ENCODE measurements at places on chromosomes 2 and 18. TPM values are rescaled to one million over a fixed set of nuclear protein-coding genes. Genes with fewer than 3 reads are reported as not detected.

The GNLY gene
- not detected for total RNA-seq

The GPR45 gene
- not detected for total RNA-seq

The DSG2 gene
- 22.3 TPM for total RNA-seq

The AQP12B gene
- total RNA-seq = not detected

The ERBB4 gene
- 0.06 TPM for total RNA-seq

- DNase-seq = no peak
These were observed 156.2 kb downstream of the HDAC4 start for GRCh38 chr2:239244625-239245024.

- DNase-seq = no peak
These were observed 121.2 kb downstream of the OSBPL6 start for GRCh38 chr2:178315488-178315948.

GRCh38 chr2:232332940-232333259 lies 45.7 kb upstream of the ALPP start:
- DNase-seq = no peak

- DNase-seq = peak; percentile 23
These were observed 405.0 kb downstream of the XIRP2 start for GRCh38 chr2:167293172-167293781.

DNA sequence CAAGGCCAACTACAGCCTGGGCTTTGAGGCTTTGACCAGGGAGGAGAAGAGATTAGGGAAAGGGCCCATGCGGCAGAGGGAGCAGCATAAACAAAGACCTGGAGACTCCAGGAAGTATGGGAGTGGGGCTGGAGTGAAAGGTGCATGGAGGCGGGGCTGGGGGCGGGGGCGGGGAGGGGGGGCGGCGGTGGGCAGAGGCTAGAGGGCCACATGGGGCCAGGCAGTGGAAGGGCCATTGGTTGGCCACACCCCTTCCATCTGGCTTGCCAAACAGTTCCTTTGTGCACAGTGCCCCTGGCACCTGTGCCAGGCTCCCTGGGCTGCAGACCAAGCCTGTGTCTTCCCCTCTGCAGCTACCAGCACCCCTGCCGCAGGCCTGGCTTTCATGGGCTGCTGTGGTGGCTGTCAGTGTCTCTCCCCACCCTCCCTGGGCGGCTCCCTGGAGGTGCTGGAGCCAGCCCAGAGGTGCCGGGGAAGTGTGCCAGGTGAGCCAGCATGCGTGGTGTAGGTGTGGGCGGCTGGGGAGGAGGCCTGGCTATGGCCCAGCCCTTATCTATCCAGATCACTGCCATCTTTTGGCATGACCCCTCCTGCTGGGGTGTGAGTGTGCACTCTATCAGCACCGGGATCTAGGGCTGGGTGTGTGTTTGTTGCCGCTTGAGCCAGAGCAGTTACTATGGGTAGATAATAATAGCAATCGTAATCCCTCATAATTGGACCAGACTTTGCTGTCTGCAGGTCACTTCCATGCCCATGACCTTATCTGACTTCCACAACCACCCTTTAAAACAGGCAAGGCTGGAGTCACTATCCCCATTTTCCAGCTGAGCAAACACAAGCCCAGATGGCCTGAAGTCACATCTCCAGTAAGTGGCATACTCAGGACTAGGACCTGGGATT lies 30.5 kb downstream of the DNMT3A start:
- DNase-seq = no peak

- no peak for DNase-seq
These were observed 8.0 kb upstream of the REL start for GRCh38 chr2:60873381-60873780.

DNA sequence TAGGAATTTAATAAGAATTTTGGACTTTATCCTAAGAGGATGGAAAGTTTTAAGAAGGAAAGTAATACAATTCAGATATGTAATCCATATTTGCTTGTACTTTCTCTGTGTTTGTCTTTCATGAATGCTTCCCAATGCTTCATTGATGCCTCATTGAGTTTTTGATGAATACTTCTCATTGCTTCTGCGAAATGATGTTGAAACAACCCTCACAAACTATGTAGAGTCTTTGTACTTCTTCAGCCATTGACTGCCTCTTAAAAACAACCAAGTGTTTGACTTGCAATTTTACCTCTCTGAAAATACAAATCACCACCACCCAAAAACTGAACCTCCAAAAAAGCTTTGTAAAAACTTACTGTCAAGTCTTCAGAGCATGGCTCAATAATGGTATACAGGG lies 424.1 kb downstream of the ERBB4 start:
- no peak for DNase-seq
